Endothelial cell of umbilical vein (primary cell): ENCODE measurements at places on chromosomes 16 and 17.

DNA sequence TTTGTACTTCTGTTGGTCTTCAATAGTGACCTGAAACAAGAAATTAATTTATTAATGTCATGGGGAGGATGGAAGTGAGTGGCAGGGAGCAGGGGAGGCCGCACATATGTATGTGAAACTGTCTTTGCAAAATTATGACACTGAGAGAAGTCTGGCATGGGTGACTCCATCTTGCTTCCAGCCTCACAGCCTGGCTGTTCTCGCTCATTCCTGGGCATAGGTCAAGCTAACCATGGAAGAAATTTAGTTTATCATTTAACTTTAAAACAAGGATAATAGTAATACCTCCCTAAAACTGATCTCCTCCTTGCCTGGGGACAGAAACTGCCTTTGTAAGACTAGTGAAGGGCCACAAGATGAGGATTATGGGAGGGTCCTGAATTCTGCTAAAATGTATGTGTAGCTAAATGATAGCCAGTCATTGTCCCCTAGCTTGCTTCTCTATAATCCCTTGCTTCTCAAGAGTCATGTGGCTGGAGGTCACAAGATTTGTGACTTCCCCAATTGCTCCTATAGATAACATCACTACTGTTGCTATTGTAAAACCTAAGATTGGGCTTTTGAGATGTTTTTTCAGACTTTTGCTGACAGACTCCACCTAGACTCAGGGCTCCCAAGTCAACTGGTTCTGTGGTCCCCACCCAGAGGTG is 126.0 kb downstream of the HS3ST3A1 start:
- DNase-seq: no peak

- no peak for DNase-seq
Observed at GRCh38 chr17:21193031-21193430, 20.9 kb downstream of the TMEM11 start.

DNA sequence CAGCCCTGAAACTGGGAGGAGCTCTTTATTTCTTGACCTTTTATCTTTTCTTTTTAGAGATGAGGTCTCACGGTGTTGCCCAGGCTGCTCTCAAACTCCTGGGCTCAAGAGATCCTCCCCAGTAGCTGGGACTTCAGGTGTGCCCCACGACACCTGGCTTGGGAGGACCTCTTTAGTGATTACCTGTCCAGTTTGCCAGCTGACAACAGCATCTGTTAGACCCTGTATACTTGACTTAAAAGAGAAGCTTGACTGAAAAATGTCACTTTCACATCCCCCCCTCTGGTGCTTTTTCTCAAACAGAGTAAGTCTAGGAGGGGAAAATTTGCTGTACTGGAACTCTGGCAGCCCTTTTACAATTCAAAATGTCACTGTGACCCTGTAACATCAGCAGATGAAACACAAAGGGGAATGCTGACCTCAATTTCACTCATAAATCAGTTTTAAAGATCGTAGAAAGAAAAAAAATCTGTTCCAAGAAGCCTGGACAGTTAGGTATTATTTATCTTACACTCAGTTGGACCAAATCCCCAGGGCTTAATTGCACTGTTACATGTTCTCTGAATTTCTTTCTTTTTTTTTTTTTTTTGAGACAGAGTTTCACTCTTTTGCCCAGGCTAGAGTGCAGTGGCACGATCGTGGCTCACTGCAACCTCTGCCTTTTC is 1.8 kb upstream of the ERN1 start:
- no peak for DNase-seq

DNA sequence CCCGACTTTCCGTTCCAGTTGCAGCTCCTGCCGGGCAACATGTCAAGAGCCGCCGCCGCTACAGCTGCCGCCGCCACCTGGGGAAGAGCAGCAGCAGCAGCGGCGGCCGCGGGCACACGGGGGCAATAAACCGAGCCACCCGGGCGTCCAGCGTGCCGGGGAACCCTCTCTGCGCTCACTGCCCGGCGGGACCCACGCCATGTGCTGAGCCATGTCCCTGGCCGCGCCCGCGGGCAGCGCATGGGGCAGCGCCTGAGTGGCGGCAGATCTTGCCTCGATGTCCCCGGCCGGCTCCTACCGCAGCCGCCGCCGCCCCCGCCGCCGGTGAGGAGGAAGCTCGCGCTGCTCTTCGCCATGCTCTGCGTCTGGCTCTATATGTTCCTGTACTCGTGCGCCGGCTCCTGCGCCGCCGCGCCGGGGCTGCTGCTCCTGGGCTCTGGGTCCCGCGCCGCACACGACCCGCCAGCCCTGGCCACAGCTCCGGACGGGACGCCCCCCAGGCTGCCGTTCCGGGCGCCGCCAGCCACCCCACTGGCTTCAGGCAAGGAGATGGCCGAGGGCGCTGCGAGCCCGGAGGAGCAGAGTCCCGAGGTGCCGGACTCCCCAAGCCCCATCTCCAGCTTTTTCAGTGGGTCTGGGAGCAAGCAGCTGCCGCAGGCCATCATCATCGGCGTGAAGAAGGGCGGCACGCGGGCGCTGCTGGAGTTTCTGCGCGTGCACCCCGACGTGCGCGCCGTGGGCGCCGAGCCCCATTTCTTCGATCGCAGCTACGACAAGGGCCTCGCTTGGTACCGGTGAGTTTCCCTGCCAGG is 604 bp downstream of the HS3ST3B1 start:
- peak; percentile 10 for DNase-seq

DNA sequence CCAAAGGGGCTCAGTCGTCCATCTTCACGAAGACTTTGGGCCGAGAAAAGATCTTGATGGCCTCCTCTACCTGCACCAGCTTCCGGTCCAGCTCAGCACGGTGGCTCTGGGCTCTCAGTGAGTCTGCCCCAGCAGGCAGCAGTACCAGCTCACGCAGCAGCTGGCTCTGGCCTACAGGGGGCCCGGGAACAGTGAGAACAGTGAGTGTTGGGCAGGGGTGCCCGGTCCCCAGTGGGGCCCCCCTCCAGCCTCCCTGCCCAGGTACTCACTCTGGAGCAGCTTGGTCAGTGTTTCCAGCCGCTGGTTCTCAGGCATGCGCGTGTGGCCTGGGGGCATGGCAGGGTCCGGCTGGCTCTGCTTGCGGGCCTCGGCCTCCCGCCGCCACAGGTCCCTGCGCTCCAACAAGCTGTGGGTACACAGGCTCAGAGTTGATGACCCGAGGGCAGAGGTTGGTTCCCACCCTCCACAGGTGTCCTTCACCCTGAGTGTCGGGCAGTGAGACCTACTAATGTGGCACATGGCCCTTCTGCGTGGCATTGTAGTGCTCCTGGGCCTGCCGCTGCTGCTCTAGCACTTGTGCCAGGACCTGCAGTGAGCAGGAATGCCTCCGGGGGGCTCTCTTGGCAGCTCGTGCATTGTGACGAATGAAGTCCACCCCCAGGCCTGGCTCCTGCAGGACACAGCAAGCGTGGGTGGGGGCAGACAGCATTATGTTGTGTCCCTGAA is 2.6 kb downstream of the PARD6A start:
- DNase-seq: no peak

DNA sequence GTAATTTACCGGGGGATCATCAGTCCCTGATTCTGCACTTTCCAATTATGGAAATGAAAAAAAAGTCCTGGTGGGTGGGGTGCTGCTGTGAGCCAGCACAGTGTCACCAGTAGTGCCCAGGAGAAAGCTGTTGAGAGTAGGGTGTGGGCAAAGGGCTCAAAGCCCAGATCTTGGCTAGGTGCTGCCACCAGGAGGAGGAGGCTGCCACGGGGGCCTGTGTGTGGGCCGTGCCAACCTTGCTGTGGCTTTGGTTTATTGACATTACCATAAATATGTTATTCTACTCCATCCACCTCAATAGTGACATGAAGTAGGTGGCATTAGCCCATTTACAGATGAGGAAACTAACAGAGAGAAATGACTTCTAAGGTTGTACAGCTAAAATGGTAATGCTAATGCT is 6.7 kb upstream of the PRPSAP2 start:
- DNase-seq: no peak

DNA sequence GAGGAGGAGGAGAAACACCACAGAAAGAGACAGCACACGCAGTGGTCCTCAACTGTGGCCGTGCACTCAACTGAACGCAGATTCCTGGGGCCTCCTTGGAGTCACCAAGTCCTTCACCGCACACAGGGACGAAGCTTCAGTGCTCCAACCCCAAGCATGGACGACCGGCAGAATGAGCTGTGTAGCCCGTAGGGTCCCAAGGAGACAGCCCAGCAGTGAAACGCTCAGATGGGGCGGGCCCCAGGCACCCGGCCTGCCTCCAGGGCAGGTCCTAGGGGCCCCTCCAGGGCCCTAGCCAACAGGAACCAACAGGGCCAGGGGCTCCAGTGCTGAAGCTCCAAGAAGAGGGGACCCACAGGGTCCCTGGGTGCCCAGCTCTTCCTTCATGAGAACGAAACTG is 13.2 kb downstream of the RAB40B start:
- no peak for DNase-seq

- DNase-seq: no peak
Observed at GRCh38 chr16:77732241-77732946, 10.1 kb downstream of the NUDT7 start.

GRCh38 chr16:70803319-70803718 is 2.4 kb upstream of the VAC14 start:
- no peak for DNase-seq

DNA sequence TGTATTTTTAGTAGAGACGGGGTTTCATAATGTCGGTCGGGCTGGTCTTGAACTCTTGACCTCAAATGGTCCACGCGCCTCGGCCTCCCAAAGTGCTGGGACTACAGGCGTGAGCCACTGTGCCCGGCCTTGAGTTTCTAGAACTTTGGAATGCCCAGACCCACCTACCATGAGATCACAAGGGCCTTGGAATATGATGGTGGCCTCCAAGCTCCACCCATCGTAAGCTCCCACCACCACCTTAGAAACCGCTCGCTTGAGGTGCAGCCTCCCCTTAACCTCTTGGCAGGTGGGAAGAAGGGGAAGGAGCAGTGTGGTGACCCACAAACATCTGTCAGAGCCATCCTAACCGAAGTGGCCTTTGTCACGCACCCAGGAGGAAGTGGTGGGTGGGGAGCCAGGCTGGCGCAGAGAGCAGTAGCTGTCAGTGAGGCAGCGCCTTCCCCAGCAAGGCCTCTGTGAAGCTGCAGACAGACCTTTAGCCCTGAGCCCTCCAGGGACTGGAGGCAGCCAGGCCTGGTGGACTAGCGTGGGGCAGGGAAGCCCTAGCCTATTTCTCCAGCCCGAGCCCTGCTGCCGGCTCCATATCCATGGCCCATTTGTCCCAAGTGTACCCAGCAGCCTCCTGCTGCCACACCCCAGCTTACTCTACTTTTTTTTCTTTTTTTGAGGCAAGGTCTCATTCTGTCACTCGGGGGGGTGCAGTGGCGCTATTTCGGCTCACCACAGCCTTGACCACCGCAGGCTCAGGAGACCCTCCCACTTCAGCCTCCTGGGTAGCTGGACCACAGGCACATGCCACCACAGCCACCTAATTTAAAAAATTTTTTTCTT is 13.1 kb upstream of the SEPHS2 start:
- DNase-seq: no peak

DNA sequence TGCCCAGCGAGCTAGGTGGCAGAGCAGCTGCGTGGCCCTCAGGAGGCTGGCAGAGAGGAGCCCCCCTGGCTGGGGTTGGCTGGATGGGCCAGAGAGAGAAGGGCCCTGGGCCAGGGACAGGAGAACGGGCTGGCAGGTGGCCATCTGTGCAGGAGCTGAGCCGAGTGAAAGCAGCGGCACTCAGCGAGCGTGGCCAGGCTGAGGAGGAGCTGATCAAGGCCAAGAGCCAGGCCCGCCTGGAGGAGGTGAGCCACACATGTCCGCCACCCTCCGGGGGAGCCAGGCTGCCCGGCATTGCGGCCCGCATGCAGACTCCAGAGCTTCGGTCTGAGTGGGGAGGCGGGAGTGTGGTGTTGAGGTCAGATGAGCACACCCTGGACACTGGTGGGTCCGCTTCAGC is 2.1 kb upstream of the RAC3 start:
- no peak for DNase-seq

- no peak for DNase-seq
Observed at GRCh38 chr16:64823481-64824075, 298.3 kb downstream of the CDH11 start.

- DNase-seq: peak; percentile 92
Observed at GRCh38 chr16:24980077-24980793, 34.9 kb downstream of the ARHGAP17 start.

DNA sequence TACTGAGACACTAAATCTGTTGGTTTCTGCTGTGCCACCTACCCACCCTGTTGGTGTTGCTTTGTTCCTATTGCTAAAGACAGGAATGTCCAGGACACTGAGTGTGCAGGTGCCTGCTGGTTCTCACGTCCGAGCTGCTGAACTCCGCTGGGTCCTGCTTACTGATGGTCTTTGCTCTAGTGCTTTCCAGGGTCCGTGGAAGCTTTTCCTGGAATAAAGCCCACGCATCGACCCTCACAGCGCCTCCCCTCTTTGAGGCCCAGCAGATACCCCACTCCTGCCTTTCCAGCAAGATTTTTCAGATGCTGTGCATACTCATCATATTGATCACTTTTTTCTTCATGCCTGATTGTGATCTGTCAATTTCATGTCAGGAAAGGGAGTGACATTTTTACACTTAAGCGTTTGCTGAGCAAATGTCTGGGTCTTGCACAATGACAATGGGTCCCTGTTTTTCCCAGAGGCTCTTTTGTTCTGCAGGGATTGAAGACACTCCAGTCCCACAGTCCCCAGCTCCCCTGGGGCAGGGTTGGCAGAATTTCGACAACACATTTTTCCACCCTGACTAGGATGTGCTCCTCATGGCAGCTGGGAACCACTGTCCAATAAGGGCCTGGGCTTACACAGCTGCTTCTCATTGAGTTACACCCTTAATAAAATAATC is 14.6 kb downstream of the STH start:
- DNase-seq: no peak

DNA sequence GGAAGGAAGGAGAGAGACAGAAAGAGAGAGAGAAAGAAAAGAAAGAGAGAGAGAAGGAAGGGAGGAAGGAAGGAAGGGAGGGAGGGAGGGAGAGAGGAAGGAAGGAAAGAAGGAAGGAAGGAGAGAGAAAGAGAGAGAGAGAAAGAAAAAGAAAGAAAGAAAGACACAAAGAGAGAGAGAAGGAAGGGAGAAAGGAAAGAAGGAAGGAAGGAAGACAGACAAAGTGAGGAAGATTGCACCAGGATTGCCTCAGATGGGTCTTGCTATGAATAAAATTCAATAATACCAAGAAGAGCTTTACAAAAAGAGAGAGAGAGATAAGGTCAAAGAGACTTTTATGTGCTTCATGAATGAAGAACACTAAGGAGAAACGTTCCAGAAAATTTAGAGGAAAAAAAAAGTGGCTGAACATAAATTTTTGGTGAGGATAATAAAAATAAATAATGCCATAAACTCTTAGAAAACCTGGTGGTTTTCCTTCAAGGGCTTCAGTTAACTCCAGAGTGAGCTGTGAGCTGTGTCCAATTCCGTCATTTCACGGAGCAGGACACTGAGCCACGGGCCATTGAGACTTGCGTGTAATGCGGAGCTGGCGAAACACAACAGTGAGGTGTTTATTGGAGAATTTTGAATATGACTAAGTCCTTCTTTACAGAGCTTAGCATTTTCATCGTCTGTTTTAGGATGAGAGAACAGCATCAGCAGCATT is 72.7 kb upstream of the TNRC6C start:
- no peak for DNase-seq

DNA sequence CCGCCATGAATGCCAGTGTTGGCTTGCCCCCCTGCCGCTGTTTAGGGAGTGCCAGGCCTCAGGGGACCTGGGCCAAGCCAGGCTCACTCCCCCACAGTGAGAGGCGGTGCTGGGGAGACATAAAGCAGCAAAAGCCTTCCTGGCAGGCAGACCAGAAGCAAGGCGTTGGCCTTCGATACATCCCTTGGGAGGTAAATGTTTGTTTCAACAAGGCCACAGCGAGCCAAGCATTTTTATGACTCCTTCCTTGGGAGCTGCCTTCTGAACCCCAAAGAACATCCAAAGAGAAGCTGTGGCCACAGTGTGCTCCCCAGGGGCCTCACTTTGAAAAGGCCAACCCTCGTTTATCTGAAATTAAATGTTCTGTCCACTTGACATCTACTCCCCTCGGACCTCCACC is 119.7 kb upstream of the CIBAR2 start:
- no peak for DNase-seq
